ENCODE measurements at places on chromosomes 7 and 10.

DNA sequence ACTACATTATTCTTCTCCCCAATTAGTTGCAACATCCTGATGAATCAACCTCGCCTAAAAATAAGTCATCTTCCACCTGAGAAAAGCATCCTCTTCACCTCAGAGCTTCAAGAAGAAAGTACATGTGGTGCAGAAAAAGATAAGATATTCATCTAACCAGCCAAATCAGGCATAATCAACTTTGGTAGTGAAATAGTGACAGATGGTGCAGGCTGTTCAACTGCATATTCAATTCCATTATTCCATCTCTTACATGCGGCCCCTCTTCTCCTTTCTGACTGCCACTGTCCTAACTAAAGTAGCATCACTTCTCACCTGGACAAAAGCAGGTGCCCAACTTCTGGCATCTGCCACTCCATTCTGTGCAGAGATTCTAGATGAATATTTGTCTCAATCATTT is 148.4 kb upstream of the STEAP1 start:
- no peak for DNase-seq

- DNase-seq = no peak
Observed at GRCh38 chr7:80631421-80631820, 7.0 kb upstream of the CD36 start.

- DNase-seq = no peak
Observed at GRCh38 chr7:115864082-115864481, 166.5 kb downstream of the TFEC start.

DNA sequence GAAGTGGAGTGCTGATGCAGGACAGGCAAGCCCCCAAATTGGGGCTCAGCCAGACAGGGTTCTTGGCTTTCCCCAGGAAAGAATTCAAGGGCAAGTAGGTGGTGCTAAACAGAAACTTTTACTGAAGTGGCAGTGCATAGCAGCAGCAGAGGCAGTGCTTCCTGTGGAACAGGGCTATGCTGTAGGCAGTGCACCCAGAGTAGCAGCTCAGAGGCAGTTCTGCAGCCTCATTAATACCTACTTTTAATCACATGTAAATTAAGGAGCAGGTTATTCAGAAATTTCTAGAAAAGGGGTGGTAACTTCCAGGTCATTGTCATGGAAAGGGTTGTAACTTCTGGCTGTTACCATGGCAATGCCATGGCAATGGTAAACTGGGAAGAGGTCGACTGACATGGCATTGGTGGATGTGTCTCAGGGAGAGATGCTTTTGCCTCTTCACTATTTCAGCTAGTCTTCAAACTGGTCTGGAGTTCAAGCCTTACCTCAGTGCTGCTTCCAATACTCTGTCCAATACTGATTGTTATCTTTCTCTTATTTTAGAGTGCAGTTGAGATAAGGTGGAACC is 29.2 kb downstream of the PRSS58 start:
- no peak for DNase-seq

GRCh38 chr10:110216240-110216639 is 8.8 kb downstream of the MXI1 start:
- no peak for DNase-seq

DNA sequence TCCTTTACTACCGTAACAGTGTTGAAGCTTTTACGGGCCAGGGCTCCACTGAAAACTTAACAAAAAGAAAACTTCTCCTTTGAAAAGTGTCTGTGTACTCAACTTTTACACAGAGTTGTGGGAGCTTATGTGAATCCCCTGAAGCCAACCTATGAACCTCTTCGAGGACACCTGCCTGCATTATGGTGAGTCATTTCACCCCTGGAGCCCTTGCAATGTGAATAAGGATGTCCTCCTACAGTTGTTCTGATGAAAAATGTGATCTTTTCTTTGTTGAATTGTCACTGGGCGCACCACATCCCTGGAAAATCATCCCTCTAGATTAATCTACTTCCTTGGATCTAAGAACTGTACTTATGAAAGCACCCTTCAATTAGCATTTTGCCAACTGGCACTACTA is 93.2 kb downstream of the SORCS1 start:
- DNase-seq = no peak

DNA sequence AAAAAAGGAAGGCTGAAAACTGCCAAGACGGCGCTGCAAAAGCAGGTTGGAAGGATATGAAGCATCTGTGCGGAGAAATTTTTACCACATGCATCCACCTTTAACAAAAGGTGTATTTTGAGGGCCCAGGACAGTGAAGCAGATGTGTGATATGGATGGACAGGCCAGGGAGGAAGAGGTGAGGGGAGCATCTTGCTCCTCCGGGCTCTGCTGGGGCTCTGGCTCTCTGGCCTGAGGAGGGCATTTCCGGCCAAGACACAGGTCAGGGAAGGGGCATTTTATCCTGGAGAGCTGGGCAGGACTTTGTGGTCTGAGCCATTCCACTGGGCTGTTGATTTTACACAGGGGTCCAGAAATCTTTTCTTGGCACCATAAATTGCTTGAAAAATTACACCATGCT is 175.1 kb downstream of the ZMYND11 start:
- no peak for DNase-seq

- no peak for DNase-seq
Observed at GRCh38 chr7:136131304-136131630, 154.1 kb upstream of the MTPN start.

DNA sequence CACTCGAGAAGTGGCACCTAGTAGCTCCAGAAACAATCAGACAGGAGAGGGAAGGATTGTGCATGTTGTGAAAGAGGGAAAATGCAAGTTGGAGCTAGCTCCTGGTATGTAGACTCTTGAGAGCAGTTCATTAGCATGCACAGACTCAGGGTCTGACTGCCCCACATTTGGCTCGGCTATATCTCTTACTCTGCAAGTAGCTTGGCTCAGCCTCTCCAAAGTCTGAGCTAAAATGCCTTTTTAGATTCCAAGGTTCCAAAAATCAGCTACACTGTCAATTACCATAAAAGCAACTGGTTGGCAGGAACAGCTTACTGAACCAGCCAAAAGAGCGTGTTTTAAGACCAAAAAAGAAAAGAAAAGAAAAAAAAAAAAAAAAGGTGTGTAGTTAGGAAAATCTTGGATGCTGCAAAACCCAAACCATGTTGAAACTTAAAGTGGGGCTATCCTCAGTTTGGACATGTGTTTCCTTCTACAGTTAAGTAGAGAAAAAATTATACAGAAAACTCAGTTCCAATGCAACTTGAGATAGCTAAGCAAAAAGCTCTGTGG is 65.5 kb downstream of the MKX start:
- no peak for DNase-seq

DNA sequence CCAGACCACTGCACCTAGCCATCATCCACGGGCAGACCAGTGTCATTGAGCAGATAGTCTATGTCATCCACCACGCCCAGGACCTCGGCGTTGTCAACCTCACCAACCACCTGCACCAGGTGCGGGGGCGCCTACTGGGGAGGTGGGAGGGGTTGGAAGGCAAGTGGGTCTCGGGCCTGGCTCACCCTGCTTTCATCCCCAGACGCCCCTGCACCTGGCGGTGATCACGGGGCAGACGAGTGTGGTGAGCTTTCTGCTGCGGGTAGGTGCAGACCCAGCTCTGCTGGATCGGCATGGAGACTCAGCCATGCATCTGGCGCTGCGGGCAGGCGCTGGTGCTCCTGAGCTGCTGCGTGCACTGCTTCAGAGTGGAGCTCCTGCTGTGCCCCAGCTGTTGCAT is 4.6 kb downstream of the NFKB2 start:
- DNase-seq = no peak

GRCh38 chr7:134186801-134187200 is 59.7 kb downstream of the LRGUK start:
- no peak for DNase-seq

GRCh38 chr10:128979405-128979804 is 487.6 kb upstream of the MGMT start:
- no peak for DNase-seq

DNA sequence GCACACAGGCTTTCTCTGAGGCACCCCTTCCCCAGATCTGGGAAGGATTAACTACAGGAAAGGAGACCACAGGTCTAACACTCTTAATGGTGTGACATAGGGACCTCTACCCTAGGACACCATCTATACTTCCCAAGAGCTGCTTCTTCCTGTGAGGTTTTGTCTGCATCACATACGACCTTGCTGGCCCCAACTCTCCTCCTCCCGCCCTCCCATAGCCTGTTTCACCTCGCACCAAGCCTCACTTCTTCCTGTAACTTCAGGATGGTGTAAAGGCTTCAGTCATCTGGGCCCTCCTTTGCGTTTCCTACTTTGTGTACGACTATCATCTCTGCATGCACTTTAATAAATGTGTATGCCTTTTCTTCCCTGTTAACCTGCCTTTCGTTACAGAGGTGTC is 274.3 kb downstream of the KLF6 start:
- no peak for DNase-seq

DNA sequence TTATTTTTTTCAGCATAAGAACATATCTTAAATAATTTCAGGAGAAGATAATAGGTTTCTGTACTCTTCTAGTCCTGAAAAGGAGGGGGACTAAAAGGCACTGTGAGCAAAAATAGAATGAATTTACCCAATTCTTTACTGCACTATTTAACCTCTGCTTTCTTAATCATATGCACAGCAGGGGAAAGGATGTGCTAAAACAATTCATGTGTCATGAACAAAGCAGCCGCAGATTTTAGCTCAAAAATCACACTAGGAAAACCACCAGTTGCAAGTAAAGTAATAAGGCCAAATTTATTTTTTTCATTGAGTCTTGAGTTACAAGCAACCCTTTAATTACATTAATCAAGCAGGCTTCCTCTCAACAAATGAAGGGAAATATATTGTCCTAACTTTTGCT is 80.1 kb downstream of the CABCOCO1 start:
- DNase-seq = no peak

DNA sequence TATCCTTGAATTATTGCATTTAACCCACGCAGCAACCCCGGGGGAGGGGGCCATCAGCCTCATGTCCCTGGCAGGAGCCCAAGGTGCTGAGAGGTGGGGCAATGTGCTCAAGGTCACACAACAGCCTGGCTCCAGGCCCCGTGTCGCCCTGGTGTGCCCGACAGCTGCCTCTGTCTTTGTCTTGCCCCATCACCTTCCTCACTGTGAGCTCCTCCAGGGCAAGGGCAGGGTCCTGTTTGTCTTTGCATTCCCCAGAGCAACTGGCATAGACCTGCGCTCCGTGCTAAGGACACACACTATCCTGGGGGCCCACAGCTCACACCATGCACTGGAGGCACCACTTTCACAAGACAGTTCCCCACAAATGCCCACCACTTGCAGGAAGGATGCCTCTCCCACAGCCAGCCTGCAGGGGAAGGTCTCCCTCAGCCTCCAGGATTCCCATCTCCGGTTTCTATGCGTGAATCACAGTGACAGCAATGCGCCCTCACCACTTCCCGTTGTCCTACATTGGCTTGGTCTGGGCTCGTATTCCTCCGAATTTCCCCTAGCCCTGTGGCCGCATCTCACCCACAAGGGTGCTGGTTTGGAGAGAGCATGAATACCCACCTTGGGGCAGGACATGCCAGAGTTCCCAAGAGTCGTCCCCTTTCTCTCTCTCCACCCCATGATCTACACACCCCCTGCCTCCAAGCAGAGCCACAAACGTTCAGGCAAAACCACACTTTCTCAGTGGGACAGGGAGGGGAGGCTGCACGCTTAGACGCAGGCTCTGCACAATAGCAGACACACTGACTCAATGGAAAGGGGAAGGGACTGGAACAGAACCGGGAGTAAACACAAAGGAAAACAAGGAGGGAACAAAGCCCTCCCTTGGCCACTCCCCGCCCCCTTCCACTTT is 10.3 kb downstream of the ITPRIP start:
- DNase-seq = no peak

DNA sequence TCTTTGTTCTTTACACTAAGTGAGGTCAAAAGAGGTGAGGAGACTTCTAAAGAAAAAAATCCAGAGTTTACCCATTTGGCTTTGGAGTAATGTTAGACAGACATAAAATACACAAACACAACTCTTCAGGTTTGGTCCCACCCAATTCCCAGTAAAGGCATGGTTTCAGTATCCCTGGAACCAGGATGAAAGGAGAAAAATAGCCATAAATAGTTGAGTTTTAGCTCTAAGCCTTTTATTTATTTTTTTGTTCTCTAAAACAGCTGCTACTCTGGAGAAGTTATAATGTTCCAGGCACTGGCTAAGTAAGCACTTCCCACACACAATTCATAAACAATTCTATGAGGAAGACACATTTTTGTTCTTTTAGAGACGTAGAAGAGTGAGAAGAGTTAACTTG is 4.0 kb downstream of the ABCB1 start:
- DNase-seq = no peak

GRCh38 chr10:98013122-98013521 is 17.3 kb downstream of the CRTAC1 start:
- no peak for DNase-seq

DNA sequence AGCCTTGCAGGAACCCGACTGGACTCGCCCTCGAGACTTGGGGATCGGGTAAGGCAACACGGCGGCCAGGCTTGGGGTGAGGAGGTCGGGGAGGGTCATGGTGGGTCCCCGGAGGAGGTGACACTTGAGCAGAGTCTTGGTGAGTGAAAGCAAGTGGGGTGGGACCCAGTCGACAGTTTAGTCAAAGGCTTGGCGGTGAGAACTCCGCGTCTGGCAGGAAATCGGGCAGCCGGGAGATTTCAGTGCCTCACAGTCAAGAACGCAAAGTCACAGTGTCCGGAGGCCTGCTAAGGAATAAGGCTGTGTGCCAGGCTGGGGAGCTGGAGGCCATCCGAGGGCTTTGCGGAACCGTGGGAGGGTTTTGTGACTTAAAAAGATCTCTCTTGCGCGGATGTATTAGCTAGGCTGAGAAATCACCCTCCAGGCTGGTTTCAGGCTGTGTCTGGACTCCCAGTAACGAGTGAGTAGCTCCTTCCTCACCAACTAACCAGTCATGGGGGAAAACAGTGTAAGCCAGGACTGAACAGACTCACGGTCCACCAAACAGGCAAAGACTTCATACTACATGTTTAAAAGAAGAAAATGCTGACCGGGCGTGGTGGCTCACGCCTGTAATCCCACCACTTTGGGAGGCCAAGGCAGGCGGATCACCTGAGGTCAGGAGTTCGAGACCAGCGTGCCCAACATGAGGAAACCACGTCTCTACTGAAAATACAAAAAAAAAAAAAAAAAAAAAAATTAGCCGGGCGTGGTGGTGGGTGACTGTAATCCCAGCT is 613 bp downstream of the AP5Z1 start:
- DNase-seq = no peak

DNA sequence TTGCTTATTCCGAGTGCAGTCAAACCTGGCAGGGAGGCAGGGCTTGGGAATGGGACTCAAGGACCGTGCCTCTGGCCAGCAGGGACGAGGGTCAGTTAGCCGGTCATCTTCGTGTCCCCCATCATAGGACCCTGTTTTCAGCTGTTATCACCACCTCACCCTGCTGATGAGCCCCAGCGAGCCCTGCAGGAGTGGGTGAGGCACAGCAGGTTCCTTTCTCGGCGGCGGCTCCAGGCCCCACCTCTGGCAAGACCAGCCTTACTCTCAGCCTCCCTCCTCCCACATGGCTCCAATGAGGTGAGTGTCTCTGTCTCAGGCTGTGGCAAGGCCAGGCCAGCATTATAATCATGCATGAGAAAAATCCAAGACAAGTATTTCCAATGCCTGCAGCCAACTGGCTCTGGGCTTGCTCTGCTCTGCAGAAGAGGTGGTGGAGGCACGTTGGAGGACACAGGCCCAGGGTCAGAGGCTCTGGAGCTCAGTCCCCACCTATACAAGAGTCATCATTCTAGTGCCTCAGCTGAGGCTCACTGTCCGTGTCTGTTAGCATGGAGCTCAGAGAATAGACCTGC is 15.7 kb downstream of the PKD1L1 start:
- no peak for DNase-seq

Measured in GM06990 (cell line).